ENCODE measurements at places on chromosomes 3 and 15. TPM values are rescaled to one million over a fixed set of nuclear protein-coding genes. Genes with fewer than 3 reads are reported as not detected.
A peak's percentile ranks its signal among the peaks of the same experiment; 100 is the strongest.

NRG4 gene
- polyA plus RNA-seq: 10.2 TPM

GRCh38 chr3:25540273-25540672 lies 112.2 kb downstream of the RARB start:
- DNase-seq: no peak

GRCh38 chr15:76330080-76330680 lies 6.4 kb upstream of the ISL2 start:
- DNase-seq: peak; percentile 43

DNA sequence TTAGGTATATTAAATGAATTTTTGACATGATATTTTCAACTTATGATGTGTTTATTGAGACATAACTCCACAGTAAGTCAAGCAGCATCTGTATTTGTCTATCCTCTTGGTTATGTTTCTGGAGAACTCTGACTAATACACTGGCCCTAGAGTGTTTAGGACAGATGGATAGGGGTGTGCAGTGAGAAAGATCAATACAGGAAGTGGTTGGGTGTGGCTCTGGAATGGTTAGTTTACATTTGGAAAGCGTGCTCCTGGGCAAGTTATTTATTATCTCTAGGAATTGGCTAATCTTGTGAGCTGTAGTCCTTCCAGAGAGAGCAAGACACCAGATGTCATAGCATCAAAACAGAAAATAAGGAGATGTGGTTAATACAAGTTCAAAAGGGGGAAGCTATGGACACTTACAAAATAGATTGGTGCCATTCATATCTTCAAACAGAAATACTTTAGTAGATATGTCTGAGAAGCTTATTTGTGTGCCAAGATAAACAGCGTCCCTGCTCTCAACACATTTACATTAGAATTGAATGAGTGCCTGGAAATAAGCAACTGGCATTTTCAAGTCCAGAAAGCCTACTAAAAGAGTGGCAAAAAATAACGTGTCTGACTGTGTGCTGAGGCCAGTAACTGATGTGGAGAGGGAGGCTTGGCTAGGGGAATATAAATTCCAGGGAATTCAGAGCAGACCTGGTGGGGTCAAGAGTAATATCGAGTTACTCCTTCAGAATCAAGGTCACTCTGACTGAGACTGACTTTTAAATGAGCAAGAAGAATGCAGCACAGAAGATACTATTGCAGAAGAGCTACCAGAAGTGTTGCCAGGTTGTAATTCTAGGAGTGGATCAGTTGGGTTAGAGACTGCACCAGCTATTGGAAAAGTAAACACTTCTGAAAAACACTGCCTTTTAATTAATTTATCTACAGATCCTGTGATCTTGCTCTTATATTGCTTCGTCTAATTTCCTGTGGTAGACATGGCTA lies 33.4 kb upstream of the PLAAT1 start:
- no peak for DNase-seq

LTK gene
- 1.7 TPM for polyA plus RNA-seq

- peak; percentile 31 for DNase-seq
Observed at GRCh38 chr3:175672119-175672689, 813.1 kb downstream of the NAALADL2 start.

DNA sequence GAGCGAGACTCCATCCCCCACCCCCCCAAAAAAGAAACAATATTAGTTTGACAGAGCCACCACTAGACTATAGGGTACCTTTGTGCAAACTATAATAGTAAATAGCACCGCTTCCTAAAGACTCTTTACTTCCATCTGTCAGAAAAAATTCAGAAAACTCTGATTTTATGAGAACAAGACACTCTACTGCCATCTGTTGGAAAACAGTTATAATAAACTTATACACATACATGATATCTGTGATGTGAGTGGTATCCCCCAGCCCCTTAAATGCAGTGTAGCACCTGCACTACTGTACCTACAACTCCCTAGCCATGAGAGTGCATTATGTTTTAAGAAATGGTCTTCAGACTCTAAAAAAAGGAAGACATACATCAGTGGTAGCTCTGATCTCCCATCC lies 47.1 kb upstream of the CTDSPL start:
- DNase-seq: no peak

IQCF6 gene
- polyA plus RNA-seq: not detected
